ENCODE measurements at places on chromosomes 6 and 20.

DNA sequence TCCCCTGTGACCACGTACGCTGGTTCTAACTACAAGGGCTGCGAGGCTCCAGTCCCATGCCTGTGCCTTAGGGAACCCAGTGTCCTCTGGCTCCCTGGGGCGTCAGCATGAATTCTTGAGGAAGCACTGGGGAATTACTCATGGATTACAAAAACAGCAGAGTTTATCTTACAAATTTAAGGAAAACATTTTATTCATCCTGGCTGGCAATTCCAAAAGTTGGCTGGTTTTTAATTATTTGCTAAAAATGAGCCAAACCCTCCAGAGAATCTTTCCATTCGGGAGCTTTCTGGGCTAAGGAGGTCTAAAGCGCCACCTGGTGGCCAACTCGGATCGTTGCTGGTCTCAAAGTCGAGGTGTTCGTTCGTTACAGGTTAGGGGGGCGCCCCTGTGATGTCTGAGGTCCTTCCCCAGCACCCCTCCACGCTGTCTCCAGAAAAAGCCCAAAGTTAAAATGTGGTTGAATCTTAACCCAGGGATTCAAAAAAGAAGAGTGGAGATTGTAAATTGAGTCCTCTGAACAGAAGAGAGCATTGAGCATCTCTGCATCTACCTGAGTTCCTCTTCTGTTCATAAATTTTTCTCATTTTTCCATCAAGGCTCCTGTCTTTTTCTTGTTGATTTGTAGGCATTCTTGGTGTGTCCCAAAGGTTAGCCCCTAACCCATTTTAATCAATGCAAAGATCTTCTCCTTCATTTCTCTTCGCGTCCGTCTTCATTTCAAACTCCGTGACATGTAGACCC is 99.4 kb downstream of the BFSP1 start:
- DNase-seq: peak; percentile 78

- no peak for DNase-seq
Observed at GRCh38 chr6:118965371-118965770, 30.4 kb upstream of the MCM9 start.

- DNase-seq: no peak
Observed at GRCh38 chr6:111791415-111791814, 81.8 kb downstream of the FYN start.

DNA sequence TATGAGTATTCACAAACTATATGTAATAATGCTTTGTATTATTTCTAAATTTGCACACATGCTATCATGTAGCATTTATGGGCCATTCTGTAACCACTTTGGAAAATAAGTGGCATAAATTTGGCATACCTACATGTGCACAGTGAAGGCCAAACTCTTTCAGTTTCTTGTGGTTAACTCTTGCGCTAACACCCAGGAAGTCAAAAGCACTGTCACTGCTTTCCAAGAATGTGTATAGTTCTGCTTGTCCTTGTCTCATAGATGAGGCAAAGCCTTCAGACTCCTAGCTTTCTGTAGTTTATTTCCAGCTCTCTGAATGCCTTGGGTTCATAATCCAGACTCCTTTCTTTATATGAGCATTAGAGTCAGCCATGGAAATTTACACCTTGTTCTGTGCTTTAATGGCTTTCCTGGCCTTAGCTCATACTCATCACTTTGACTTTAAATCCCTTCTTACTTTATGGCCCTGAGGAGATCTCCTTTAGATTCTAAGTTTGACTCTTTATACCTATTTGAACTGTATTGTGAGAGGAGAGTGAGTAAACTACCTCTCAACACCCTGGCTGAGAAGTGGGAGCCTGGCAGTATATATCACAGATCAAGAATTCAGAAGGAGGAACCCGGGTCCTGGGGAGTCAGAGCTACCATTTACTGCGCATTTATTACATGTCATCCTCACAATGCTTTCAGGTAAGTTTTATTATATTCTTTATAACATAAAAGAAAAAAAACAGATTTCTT is 949 bp upstream of the SLC17A3 start:
- DNase-seq: no peak

DNA sequence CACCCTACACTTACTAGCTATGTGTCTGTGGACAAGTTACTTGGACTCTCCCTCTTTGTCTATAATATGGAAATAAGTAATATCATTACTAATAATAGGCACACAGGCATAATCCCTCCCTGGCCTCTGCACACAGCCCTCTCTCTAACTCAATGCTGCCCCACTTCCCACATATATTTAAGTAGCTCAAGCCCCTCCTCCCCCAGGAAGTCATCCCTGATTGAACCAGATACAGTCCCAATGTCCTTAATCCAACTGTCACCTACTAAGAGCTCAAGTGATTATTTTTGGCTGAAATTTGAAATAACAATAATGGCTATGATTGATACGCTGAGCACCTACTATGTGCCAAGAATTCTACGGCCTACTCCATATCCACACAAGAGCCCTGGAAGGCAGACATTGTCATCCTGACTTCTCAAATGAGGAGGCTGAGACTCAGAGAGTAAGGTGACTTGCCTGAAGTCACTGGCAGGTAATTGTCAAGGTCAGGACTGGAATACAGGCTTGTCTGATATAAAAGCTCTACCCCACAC is 29.4 kb downstream of the MRPL14 start:
- no peak for DNase-seq

DNA sequence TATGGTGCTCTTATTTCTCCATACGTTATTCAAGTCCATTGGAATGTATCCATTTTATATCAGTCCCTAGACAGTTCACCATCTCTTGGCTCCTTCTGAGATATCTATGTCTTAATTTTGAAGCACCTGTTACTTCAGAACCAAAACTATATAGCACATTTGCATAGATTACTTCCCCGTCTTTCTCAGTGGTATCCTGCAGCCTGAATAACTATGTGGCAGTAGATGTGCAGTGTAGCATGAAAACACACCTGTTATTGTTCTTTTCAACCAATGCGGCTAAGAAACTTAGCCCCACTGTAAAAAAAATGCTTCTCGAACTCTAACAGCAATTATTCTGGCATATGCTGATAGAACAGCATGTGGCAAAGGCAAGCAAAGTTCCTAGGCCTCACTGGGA is 1184.4 kb upstream of the ADGRB3 start:
- no peak for DNase-seq

DNA sequence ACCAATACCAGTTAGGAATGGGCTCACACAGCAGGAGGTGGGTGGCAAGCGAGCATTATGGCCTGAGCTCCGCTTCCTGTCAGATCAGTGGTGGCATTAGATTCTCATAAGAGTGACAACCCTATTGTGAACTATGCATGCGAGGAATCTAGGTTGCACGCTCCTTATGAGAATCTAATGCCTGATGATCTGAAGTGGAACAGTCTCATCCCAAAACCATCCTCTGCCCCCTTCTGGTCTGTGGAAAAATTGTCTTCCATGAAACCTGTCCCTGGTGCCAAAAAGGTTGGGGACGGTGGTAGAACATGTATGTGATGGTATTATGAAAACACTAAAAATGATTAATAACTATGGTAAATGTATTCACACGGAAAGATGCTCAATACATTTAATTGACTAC is 99.7 kb upstream of the HIVEP1 start:
- no peak for DNase-seq

DNA sequence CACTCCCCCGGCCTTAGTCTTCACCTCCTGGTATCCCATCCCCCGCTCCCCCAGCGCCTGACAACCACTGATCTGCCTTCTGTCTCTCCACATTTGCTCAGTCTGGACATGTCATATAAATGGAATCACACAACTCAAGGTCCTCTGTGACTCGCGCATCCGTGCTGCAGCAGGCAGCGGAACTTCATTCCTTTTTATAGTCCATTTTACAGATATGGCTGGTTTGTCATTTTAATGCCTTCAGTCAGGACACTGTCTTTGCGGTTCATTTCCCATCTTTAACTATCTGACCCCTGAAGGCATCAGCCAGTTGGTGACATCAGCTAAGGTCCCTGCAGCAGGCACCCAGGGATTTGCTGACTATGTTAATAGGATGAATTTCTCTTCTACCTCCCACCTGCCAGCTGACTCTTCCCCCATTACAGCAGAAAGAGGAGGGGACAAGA is 125.7 kb downstream of the ZMYND8 start:
- DNase-seq: no peak

DNA sequence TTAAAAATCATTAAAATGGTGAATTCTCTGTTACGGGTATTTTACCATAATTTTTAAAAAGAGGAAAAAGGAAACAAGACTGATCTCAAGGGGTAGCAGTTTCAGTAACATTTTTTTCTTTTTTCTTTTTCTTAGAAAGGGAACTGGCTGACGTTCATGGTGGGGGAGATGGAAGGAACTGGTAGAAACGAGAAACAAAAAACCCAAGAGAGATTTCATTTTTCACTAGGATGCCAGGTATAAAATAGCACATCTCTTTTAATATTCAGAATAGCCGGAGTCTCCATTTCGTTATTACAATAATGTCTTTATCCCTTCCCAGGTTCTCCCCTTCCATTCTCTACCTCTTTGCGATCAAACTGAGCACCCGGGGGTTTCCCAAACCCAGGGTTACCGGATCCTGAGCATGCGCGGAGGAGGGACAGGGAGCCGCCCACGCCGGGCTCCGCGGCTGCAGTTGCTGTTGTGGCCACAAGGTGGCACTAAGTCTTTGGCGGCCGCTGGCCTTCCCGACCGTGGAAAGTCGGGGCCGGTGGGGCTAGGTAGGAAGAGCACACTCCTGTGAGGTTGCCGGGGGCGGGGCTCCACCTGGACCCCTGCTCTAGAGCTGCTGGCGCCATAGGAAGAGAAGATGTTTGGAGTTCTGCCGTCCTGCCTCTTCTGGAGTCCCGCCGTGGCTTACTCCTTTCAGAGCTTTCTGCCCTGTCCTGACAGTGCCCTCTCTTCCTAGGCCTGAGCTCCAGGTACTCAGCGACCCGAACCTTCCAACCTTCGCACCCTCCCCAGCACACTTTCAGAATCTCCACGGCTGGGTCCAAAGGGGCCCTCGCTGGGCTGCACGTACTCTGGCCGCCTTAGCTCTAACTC is 146.8 kb downstream of the SH3BGRL2 start:
- peak; percentile 98 for DNase-seq

GRCh38 chr6:44514085-44514484 is 126.6 kb downstream of the CDC5L start:
- peak; percentile 19 for DNase-seq

DNA sequence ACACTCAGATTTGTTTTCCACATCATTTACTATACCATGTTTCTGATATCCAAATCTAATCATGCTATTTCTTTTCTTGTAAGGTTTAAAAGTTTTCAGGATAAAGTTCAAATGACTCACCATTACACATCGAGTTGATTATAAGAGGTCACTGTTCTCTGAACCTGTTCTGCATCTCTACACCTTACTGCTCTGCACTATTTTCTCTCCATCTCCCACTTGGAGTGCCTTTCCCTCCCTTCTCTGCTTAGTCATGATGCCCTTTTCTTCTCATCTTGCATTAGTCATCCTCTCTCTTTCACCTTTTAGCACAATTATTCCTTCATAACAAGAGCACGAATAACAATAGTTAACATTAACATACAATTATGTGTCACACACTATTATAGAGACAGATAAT is 37.5 kb upstream of the FUT9 start:
- DNase-seq: no peak

DNA sequence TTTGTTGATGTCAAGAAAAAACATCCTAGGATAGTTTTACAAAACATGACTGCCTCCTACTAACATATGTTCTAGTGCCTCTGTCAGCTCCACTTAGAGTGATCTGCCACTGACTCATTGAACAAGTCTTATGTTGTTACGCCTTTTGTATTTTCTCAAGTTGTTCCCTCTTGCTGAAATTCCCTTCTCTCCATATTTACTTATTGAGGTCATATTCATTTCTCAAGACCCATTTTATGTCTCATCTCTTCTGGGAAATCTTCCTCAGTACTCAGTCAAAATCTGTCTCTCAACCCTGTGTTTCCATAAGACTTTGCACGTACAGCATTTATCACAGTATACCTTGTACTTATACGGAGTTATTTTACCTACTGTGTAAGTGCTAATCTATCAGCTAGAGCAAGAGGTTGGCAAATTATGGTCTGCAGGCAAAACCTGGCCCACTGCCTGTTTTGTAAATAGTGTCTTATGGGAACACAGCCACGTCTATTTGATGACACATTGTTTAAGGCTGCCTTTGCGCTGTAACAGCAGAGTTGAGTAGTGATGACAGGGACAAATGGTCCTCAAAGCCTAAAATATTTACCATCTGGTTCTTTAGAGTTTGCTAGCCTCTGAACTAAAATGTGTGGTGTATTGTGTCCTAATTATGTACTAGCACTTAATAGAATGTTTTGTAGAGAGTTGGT is 83.4 kb downstream of the ADGRB3 start:
- DNase-seq: no peak

- DNase-seq: no peak
Observed at GRCh38 chr6:34911822-34912221, 22.8 kb downstream of the ANKS1A start.

DNA sequence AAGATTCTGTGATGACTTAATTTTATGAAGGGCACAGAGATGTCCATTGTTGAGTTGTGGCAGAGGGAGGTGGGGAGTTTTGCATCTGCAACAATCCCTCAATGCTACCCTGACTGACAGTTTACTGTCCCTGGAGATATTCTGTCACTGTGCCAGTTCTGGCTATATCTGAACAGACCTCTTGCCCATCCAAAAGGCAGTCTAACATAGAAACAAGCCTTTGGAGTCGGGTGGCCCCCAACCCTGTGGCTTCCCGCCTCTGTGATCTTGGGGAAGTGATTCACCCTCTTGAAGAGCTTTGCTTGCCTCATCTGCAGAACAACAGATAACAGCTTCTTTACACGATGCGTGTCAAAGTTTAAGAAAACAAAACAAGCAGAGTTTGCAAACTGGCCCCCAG is 3.8 kb upstream of the E2F1 start:
- DNase-seq: peak; percentile 78

DNA sequence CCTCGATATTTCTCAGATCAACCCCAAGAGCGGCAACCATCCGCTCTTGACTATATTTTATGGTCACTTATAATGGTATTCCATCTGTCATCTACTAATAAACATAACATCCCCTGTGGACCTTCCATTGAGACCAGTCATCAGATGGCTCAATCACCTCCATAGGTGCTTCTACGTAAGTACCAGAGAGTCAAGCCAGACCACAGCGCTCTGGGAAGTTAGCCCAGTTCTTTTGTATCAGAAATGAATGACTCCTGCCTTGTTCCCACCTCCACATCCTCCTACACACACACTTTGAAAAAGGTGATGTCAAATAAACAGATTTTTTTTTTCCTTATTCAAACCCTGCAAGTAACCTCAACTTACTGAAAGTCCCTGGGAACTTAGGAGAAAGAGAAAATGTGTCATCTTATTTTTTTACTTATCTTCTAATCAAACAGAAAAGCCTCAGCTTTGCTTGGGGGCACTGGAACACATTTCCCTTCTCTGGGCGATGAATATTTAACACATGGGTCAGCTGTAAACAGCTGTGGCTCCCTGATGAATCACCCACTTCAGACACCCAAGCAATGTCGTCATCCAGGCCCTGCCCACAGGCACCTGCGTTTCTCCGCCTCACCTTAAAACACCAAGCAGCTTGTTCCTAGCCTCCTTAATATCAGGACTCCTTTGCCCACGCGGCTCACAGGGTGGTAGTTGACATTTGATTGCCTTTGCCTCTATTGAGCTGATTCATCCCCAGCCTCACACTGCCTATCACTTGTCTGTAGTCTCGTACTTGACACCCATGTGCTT is 121.4 kb upstream of the LY86 start:
- DNase-seq: no peak

Data from activated CD8-positive, alpha-beta memory T cell treated with anti-CD3 and anti-CD28 coated beads for 24 hours (primary cell).